ENCODE measurements at places on chromosomes 4 and X.

- no peak for DNase-seq
These were observed 99.7 kb upstream of the ENPP6 start for GRCh38 chr4:184317234-184317918.

DNA sequence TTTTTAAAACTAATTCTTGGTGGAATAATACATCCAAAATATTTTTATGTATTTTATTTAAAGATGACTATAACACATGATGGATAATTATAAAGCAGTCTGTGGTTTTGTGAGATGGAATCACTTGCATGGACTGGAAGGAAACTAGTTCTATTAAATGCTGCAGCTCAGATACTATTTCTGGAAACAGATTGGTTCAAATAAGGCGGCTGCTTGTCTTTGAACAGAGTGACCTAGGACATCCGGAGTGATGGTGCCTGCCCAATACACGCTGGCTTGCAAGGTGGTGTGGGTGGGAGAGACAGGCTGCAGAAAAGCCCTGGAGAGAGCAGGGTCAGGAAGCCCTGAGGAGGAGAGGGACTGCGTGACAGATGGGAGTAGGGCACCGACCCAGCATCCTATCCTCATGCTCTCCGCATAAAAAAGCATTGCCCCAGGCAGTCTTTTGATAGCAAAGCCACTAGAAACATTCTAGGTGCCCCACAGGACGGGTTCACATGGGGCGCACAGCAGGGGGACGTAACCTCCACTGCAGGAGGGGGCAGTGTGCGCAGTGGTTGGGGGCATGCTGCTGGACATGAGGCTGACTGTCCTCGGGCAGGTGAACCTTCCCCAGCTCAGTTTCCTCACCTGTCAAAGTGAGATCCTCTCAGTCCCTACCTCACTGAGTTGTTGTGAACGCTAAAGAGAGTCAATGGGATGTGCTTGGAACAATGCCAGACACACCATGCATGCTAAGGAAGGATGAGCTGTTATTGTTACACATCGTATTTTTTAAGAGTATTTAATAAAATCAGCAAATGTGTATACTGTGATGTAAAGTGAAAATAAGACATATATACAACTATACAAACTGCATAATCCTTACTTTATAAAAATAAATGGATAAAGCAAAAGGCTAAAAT is 71.3 kb downstream of the EVC2 start:
- no peak for DNase-seq

GRCh38 chr4:165208221-165208652 is 876 bp downstream of the KLHL2 start:
- DNase-seq, result no peak

DNA sequence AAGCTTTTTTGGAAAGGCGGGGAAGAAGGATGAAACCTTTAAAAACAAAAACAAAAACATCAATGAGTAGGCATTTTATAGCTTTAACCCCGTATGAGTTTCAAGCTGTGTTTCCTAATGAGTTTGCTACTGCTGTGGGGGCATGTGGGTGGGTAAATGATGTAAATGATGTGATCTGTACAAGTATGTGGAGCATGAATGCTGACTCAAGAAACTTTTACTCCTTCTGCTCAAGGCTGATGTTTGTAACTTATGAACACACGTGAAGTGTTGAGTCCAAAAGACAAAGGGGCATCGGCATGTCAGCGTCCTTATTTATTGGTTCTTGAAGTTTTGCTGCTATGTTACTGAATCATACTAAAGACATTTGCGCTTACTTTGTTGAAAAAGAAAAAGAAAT is 76.9 kb downstream of the CLCN4 start:
- no peak for DNase-seq

- DNase-seq, result no peak
These were observed 179.1 kb upstream of the MAB21L2 start for GRCh38 chr4:150402871-150403272.

DNA sequence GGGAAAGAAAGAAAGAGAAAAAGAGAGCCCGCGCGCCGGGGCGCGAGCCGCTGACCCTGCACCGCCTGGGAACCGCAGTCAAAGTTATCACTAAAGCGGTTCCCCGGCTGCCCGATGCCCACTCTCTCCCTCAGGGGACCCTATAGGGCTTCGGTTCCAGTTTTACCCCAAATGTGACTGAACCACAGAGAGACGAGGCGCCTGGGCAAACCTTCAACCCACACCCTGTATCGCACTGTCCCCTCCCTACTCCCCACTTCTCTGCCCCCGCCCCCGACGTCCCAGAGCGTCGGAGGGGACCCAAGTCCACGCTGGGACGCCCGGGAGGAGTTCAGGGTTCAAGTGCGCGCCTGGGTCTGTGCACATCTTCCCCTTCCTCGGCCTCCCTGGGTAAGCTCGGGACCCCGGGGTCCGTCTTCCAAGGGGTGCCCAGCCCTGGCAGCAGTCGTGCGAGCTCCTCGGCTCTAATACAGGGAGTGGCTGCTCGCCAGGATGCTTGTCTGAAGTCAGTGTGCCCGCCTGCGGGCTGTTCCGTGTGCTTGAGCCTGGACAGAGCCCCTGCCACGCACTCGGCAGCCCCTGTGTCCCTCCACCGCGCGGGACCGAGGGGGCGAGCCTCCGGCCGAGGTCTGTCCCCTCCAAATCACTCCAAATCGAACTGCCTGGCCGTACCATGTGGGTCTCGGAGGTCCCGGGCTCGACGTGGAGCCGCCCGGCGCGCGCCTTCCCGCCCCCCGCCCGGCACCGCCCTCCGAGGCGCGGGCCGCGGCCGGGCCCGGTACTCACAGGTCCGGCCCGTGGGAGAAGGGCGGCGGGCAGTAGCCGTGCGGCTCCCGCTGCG is 960 bp downstream of the TRPC3 start:
- peak; percentile 21 for DNase-seq

DNA sequence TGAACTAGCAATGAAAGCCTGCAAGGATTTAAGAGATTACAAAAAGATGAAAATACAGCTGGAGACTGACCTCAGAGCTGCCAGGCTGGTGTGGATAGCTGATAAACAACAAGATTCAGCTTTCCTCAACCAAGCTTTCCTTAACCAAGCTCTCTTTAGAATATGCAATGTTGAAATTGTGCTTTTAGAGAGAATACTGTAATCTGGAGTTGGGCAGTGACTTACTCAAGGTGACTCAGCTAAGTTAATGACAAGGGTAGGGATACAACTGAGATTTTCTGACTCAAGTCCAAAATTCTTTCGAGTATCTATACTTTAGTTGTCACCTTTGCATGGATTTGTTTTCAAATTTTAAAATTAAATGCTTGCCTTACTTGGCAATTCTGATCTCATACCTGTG is 98.0 kb downstream of the AMMECR1 start:
- peak; percentile 20 for DNase-seq

DNA sequence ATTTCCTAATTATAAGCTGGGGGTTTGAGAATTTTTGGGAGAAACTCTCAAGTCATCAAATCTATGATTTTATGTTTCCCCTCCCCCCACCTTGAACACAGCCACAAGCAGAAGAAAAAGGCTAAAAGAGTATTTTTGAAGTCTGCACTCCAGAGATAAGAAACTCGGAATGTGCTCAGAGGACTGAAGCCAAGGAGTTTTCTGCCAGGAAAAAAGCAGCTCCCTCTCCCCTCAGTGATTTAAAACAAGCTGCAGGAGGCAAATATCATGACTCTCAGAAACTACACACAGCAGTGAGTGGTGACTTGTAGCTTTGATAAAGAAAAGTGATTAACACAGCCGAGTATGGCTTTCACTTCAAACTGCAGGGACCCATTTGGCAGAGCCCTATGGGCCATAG is 800.2 kb upstream of the FTHL17 start:
- no peak for DNase-seq

- peak; percentile 12 for DNase-seq
These were observed 103.6 kb downstream of the SORBS2 start for GRCh38 chr4:185708348-185708747.

DNA sequence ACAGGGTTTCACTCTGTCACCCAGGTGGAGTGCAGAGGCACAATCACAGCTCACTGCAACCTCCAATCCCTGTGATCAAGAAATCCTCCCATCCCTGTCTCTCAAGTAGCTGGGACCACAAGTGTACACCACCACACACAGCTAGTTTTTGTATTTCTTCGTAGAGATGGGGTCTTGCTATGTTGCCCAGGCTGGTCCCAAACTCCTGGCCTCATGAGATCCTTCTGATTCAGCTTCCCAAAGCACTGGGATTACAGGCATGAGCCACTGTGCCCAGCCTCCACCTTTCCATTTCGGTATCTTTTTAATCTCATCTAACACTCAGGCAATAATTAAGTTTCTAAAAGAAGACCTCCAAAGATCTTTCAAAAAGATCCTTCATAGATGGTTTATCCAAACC is 22.9 kb downstream of the ADGRA3 start:
- no peak for DNase-seq

- no peak for DNase-seq
These were observed 12.4 kb downstream of the GABRE start for GRCh38 chrX:151962034-151962433.

DNA sequence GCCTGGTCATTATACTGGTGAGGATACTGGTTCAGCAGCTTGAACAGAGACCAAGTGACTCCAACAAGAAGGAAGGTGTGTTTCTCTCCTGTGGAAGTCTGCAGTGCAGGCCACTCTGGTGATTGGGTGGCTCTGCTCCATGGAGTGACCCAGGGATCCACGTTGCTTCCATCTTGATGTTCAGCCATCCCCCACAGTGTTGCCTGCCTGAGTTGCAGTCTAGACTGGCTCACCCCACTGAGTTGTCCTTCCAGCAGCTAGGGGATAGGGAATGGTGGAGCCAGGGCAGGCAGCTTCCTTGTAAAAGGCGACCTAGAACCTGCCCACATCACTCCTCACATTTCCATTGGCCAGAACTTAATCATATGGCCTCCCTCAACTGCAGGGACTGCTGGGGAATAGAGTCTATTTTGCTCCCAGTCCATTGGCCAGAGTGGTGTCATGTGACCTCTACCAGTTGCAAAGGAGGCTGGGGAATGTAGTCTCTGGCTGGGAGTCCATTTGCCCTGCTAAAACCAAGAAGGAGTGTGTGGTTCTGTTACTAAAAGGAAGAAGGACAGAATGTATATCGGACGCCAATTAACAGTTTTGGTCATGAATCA is 8.0 kb downstream of the MAN2B2 start:
- DNase-seq, result peak; percentile 46

GRCh38 chr4:8385106-8385505 is 55.4 kb downstream of the ACOX3 start:
- DNase-seq, result no peak

GRCh38 chr4:61666244-61666643 is 466.1 kb downstream of the ADGRL3 start:
- no peak for DNase-seq

DNA sequence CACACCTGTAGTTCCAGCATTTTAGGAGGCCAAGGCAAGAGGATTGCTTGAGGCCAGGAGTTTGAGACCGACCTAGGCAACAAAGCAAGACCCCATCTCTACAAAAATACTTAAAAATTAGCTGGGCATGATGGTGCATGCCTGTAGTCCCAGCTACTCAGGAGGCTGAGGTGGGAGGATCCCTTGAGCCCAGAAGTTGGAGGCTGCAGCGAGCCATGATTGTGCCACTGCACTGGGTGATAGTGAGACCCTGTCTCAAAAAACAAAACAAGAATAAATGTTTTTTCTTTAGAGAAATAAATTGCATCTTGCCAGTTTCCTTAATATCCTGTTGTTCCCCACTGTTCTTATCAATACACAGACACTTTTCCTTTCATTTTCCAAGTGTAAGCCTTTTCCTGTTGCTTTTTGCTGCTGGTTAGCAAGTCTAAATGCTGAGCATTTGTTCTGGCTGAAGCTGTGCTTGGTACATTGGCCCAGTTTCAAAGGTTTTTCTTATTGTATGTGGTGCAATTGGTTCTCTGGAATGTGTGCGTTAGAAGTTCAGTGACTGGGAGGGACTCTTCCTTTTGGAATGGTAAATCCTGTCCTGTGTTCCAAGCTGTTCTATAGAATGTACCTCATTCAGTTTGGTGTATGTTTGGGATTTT is 98.2 kb downstream of the AFF1 start:
- DNase-seq, result peak; percentile 68

DNA sequence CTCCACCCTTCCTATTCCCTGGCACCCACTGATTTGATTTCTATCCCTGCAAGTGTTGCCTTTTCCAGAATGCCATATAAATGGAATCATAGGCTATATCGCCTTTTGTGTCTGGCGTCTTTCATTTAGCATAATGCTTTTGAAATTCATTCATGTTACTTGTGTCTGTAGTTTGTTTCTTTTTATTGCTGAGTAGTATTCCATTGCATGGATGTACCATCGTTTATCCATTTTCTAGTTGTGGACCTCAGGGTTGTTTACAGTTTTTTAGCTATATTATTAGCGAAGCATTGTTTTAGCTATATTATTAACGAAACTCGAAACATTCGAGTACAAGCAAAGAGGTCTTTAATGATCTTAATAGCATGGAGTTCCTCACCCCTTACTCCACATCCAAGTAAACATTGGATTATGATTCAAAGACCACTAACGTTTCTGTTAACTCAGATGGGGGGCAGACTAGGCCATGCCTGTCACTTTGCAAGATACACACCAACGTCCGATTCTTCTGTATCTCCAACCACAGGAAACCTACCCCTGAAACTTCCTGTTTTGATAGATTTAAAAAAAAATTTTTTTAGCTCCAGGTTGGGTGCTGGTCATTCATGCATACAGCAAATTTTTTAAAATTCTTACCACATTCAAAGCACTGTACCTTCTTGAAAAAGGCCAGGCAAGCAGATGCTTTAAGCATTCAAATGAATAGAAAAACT is 1.1 kb downstream of the DCK start:
- no peak for DNase-seq

DNA sequence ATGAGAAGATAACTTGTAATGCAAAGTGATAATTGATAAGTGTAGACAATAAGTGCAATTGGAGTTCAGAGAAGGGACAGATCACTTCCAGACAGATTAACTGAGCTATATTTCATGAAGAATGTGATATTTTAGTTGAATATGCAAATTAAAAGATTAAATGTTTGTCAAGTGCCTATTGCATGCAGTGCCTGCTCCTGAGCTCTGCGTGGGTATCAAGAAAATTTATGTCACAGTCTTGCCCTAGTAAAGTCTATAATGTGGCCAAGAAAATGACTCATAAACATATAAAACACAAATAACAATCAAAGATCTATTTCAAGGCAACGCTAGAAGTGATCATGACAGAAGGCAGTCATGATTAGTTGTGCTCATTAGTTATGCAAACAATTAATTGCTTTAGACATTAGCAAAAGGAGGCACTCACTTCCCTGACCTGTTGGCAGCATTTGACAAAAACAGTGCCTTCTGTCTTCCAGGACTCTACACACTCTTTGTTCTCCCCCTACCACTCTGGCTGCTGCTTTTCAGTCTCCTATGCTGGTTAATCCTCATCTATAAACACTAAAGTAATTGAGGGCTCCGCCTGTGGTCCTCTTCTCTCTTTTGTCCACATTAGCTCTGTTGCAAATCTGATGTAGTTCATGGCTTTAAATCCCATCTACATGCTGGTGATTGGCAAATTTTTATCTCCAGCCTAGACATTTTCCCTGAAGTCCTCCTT is 47.7 kb downstream of the ARHGEF38 start:
- DNase-seq, result no peak

- no peak for DNase-seq
These were observed 101.6 kb downstream of the PDE5A start for GRCh38 chr4:119526786-119527550.

DNA sequence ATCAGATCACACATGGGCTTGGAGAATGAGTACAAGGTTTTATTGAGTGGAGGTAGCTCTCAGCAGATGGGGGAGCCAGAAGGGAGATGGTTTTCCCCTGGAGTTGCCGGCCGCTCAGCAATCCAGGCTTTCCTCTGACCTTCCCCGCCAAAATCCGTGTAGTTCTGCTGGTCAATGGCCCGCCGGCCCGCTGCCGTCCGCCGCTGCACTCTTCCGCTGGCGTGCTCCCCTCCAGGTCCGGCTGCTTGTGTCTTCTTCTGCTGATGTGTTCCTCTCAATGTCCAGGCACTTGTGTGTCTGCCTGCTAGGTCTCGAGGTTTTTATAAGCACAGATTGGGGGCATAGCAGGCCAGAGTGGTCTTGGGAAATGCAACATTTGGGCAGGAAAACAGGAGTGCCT is 14.4 kb upstream of the MXRA5 start:
- DNase-seq, result no peak
